ENCODE measurements at places on chromosomes 16 and 17. TPM values are rescaled to one million over a fixed set of nuclear protein-coding genes. Genes with fewer than 3 reads are reported as not detected.

CUEDC1 gene
- 0.47 TPM for total RNA-seq

NOD2 gene
- 1.2 TPM for total RNA-seq

GRCh38 chr17:61124562-61124961, 275.1 kb upstream of the TBX2 start:
- peaks cover 17% of the 10 kb centered on the region for H3K4me1 ChIP-seq
- no peak overlapping the region for H3K27ac ChIP-seq
- H3K4me3 ChIP-seq: no peak overlapping the region
- H3K36me3 ChIP-seq: no peaks in the 10 kb centered on the region
- no peak for DNase-seq

C16orf92 gene
- not detected for total RNA-seq

GRCh38 chr17:74024871-74025531, 178.5 kb upstream of the RPL38 start:
- no peak overlapping the region for H3K4me3 ChIP-seq
- peaks cover 2% of the 10 kb centered on the region for H3K27me3 ChIP-seq
- no peaks in the 10 kb centered on the region for H3K36me3 ChIP-seq
- DNase-seq: no peak

- H3K4me1 ChIP-seq: peaks cover 5% of the 10 kb centered on the region
- H3K4me3 ChIP-seq: no peak overlapping the region
- H3K27me3 ChIP-seq: peaks cover 2% of the 10 kb centered on the region
- H3K27ac ChIP-seq: no peak overlapping the region
- H3K36me3 ChIP-seq: no peaks in the 10 kb centered on the region
Observed at GRCh38 chr17:9200699-9201359, 179.5 kb downstream of the NTN1 start.

- peak overlapping the region; percentile 13 for H3K27ac ChIP-seq
- peaks cover 30% of the 10 kb centered on the region for H3K4me1 ChIP-seq
- no peaks in the 10 kb centered on the region for H3K27me3 ChIP-seq
- H3K4me3 ChIP-seq: peak overlapping the region; percentile 3
- H3K36me3 ChIP-seq: peaks cover 21% of the 10 kb centered on the region
Observed at GRCh38 chr16:2211923-2212347, 1.3 kb upstream of the BRICD5 start.

C17orf50 gene
- not detected for total RNA-seq

SHISA9 gene
- not detected for total RNA-seq

DNA sequence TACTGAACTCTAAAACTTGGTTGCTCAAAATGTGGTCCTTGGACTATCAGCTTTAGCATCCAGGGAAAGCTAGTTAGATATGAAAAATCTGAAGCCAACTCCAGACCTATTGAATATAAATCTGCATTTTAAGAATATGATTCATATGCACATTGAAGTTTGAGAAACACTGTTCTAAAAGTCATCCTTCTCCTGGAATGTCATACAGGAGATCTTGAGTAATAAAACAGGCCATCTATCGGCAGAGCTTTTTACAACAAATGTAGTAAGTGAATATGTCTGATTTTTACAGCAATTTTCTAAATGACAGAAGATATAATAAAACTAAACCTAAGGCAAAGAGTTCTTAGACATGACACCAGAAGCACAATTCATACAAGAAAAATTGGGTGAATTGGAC, 140.4 kb downstream of the PMP22 start:
- no peak overlapping the region for H3K27ac ChIP-seq
- no peak overlapping the region for H3K4me3 ChIP-seq
- no peak for DNase-seq
- no peaks in the 10 kb centered on the region for H3K4me1 ChIP-seq
- peaks cover 13% of the 10 kb centered on the region for H3K27me3 ChIP-seq
- no peaks in the 10 kb centered on the region for H3K36me3 ChIP-seq

GRCh38 chr17:77516902-77517301, 376.1 kb downstream of the SEC14L1 start:
- no peak overlapping the region for H3K4me3 ChIP-seq
- no peaks in the 10 kb centered on the region for H3K27me3 ChIP-seq
- DNase-seq: no peak

DNA sequence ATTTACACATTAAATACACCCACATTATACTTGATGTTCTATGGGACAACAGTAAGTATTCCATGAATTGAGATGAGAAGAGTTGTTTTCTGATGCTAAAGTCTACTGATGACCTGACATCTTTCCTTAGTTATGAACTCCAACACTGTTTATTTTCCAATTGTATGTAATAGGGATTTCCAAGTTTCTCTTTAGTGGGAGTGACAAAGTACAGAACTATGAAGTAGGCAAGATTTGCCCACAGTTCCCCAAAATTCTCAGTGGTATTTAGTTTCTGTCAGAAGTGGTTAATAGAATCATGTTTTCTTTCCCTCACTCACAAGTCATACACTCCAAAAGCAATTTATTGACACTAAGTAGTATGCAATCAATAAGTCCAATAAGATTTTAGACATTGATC, 22.5 kb upstream of the ABCA6 start:
- H3K27me3 ChIP-seq: no peaks in the 10 kb centered on the region
- H3K36me3 ChIP-seq: no peaks in the 10 kb centered on the region
- H3K4me3 ChIP-seq: no peak overlapping the region
- no peaks in the 10 kb centered on the region for H3K4me1 ChIP-seq
- no peak overlapping the region for H3K27ac ChIP-seq
- DNase-seq: no peak
